ENCODE measurements at places on chromosomes 5 and 9.

DNA sequence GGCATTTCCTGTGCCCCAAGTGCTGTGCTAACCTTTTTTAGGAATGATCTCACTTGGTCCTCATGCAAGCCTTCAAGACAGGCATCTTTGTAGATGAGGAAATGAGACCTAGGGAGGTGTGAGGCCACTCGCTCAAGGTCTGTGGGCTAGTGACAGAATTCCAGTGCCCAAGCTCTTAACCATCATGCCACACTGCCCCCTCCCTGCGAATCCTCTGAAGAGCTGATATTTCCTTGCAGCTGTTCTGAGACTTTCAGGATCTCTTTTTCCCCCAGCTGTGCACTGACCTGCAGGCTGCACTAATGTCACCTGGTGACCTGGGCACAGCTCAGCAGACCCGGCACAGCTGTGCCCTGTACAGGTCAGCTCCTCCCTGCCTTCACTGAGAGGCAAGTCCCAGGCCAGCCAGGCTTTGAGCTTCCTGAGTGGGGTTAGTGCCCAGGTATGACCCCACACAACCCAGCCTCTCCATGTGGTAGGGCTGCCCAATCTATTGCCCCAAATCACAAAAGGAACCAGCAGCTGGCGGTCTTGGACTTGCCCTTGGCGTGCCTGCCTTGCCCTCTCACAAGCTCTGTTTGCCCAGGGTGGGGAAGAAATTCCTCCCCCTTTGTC is 32.7 kb downstream of the MORN5 start:
- DNase-seq = no peak

DNA sequence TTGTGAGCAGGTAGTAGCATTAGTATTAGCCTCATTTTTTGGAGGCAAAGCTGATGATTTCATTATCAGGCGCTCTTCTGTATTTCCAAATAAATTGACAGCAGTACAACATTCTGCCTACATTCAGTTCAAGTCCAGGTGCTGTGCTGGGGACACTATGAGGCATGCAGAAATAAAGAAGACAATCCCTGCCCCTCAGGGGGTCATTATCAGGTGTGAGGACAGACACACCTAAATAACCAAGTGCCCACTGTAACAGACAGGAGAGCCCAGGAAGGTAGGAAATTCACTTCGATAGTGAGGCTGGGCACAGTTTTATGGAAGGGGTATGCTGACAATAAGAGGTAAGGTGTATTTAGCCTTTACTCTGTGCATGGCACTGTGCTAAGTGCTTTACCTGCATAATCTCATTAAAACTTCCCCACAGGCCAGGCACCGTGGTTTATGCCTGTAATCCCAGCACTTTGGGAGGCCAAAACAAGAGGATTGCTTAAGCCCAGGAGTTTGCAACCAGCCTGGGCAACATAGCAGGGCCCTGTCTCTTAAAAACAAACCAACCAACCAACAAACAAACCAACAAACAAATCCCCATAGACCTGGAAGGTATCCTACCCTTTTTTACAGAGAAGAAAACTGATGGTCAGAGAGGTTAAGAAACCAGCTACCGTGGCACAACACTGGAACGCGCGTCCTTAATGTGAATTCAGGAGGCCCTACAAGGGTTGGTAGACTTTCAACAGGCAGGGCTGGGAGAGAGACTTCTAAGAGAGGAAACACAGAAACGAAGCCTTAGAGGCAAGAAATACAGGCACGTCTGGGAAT is 17.5 kb upstream of the GPX3 start:
- DNase-seq = no peak

DNA sequence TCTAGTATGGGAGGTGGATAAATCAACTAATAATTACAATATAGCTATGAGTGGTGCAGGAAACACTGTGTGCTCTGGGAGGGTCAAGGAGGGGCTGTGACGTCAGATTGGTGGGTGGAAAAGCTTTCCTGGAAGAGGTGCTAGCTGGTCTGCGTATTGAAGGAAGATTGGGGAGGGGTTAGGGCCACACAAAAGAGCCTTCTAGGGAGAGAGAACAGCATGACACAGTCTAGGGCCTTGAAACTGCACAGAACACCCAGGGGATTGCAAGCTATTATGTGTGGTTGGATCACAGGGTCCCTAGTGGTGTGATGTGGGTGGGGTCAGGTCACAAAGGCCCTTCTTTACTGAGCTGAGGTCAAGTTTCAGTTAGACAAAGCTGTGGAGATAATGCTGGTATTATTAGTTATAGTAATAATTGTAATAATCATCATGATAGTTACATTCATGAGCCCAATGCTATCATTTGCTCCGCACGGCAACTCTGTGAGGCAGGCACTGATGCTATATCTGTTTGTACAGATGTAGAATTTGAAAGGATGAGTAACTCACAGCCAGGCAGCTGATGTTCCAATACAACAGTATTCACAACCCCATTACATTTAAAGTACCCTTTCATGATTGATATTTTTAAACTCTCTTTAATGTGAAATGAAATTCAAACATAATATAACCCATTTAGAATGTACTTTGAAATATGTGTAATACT is 197.4 kb upstream of the IL12B start:
- DNase-seq = no peak

- DNase-seq = no peak
These were observed 75.6 kb downstream of the DMRTA1 start for GRCh38 chr9:22522206-22522740.

GRCh38 chr5:173781816-173782670 is 106.1 kb upstream of the CPEB4 start:
- DNase-seq = peak; percentile 76
